ENCODE measurements at places on chromosomes 11 and 22.

- peak; percentile 80 for DNase-seq
Measured at GRCh38 chr22:25572708-25573171, 8.3 kb downstream of the GRK3 start.

GRCh38 chr22:40817737-40818136 lies 1.4 kb downstream of the SLC25A17 start:
- peak; percentile 25 for DNase-seq

GRCh38 chr11:123778511-123778910 lies 24.2 kb upstream of the OR6X1 start:
- DNase-seq = no peak

DNA sequence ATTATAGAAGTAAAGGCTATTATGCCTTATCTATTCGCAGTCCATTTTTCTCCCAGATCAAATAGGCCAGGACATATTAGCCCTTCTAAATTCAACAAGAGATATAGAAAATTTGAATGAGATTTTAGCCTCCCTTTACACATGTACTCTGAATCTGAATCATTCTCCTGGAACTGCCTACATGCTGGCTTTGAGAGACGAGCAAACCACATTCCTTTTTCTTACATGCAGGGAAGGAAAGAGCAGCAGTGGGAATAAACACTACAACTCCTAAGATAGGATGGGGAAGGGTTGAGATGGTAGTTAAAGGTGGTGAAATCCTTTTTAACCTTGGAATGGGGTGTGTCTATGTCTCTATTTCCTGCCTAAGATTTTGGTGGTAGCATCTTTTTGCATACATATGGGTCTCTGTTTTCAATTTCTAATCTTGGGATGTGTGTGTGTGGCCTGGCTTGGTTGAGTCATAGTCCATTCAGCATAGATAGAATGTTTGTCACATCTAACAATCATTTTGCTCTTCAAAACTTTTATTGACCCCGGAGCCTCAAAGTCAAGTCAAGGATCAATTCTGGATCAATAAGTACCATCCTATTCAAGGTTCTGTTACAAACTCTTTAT lies 11.1 kb upstream of the OOSP2 start:
- DNase-seq = no peak

- DNase-seq = no peak
Measured at GRCh38 chr22:29702931-29703501, 16.8 kb upstream of the CABP7 start.

GRCh38 chr11:68383976-68384501 lies 71.6 kb downstream of the LRP5 start:
- DNase-seq = no peak

DNA sequence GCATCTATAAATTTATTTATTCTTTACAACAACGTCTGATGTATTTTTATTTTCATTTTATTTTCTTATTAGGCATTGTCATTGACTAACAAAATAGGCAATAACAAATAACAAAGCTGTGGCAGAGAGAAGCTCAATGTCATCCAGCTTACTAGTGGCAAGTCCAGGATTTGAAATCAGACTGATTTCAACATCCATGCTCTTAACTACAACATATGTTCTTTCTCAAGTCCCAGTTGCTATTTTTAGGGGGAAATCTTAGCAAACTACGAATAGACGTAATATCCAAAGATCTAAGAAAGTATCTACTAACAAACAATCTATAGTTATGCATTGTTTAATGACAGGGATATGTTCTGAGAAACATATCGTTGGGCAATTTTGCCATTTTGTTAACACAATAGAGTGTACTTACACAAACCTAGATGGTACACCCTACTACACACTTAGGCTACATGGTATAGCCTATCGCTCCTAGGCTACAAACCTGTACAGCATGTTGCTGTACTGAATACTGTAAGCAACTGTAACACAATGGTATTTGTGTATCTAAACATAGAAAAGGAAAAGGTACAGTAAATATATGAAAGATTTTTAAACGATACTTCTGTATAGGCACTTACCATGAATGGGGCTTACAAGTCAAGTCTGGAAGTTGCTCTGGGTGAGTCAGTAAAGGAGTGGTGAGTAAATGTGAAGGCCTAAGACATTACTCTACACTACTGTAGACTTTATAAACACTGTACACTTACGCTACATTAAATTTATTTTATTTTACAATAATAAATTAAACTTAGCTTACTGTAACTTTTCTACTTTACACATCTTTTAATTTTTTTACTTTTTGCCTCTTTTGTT lies 151.3 kb downstream of the DLG2 start:
- DNase-seq = no peak

DNA sequence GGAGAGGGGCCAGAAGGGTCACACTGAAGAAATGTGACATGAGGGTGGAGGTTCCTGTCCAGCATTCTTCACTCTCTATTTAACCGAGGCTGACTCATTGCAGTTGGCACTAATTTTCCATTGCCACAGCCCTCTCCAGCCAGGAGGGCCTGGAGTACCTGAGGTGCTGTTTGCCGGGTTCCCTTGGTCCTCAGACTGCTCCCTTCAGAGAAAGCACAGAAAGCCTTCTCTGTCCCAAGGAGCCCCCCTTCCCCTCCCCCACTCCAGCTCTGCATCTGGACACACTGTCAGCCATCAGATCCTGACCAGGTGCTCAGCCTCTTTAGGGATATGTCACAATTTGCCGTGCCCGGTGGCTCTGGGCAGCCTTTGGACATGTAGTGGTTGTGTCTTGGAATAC lies 3.2 kb upstream of the C11orf91 start:
- DNase-seq = no peak

GRCh38 chr11:97937501-97937900 lies 1083.2 kb upstream of the CNTN5 start:
- DNase-seq = no peak

DNA sequence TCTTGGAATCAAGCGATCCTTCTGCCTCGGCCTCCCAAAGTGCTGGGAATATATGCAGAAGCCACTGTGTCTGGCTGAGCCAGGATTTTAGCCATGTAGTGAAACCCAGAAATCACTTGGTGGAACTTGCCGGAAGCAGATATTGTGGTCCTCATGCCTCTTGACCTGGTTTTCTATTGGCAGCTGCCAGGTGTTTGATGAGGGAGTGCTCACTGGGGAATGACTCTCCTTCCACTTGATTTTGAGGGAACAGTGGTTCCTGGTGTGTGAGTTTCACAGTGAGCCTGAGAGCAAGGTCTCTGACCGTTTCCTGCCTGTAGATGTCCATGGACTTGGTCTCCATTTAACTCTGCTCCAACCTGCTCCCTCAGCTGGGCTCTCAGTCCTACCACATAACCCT lies 34.7 kb upstream of the ELF5 start:
- no peak for DNase-seq

- no peak for DNase-seq
Measured at GRCh38 chr11:12585861-12586260, 88.4 kb upstream of the TEAD1 start.

GRCh38 chr11:31687861-31688260 lies 123.3 kb downstream of the PAX6 start:
- DNase-seq = no peak

DNA sequence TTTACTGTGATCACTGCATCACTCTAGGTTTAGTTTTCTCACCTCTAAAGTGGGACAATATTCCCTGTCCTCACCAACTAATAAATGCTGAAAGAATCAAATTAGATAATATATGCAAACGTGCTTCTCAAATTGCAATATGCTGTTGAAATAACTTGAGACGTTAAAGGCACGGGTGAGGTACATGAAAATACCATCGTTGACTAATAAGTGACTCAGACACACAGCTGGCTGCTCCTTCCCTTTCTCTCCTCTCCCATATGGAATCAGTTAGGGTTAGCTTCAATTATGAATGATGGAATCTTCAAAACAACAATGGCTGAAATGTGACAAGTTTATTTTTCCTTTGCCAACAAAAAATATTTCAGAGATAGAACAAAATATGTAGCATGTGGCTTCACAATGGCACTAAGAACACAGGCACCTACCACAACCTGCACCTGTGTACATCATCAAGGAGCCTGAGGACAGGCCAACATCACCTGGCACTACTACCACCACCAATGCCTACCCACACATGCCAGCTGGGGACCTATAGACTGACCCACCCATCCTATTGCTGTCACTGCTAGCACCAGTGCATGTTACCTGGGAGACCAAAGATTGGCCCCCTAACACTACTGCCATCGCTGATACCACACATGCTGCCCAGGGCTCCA lies 13.7 kb downstream of the GDPD4 start:
- DNase-seq = no peak

DNA sequence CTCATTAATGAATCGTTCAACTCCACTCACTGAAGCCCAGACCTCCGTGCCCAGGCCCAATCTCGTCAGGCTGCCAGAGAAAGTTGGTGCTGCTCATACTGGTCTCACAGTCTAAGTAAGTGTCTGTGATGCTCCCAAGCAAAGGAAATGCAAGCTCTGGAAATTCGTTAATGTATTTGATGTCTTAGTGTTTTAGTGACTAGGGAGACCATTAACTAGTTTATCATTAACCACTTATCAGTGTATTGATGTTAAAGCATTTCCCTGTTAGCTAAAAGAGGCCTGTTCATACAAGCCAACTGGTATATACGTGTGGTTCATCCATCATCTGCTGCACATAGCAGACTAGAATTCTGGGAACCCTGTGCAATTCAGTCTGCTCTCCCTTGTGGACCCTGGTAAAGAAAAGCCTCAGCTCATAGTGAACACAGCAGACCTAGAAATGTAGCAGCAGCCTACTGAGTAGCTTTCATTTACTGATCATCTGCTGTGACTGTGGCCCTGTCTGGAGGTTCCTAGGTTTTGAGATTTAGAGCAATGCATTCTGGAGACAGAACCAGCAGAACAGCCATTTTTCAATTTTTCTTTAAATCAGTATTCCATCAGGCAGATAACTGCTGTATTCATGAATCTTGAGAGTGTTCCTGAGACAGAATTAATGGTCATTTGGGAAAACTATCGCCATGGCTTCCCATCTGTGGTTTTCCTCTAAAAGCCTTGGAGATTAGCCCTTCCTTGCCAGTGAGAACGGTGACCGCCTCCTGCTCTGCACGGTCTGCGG lies 15.7 kb upstream of the AIFM3 start:
- no peak for DNase-seq

- no peak for DNase-seq
Measured at GRCh38 chr11:116581349-116581748, 191.4 kb downstream of the BUD13 start.

GRCh38 chr11:72812967-72813739 lies 1.1 kb upstream of the ATG16L2 start:
- no peak for DNase-seq

- no peak for DNase-seq
Measured at GRCh38 chr11:72254299-72254993, 10.5 kb upstream of the PHOX2A start.
